OCI-M1 (cell line): ENCODE measurements at places on chromosomes 1 and 21.

GRCh38 chr1:190564117-190564516 lies 86.5 kb upstream of the BRINP3 start:
- no peak for DNase-seq

DNA sequence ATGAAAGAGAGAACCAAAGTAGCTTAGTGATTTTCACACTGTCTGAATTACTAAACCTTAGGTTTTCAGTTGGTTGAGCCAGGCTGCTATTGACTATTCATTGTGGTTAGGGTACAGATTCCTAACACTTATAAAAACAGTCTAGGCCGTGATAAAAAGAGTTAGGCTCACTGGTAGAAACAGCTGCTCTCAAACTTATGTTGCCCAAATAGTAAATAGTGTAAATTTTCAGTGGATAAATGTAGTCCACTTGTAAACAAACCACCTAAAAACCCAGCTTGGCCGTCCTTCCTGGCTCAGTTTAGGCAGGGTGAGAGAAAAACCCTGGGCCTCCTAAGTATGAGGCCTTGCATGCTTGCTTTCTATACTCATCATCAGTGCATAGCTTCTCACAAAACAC lies 34.9 kb downstream of the ARID1A start:
- no peak for DNase-seq

GRCh38 chr1:17427696-17428660 lies 11.5 kb downstream of the RCC2 start:
- DNase-seq: no peak

GRCh38 chr1:227996187-227996950 lies 10.4 kb upstream of the WNT3A start:
- DNase-seq: no peak

DNA sequence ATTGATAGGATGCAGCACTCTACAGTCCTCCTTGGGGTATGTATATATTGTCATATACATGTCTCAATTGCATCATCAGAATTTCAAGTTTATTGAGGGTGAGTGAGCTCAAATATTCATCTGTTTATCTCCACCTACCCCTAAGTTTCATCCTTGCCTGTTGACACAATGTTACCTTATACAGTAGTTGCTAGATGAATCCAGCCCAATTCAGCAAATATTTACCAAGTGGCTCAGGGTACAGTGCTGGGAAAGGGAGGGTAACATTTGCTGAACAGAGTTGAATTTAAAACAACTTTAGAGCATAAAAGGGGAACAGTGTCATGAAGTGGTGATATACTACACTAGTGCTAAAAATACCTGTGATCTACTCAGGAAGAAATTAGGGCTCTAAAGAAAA lies 14.4 kb downstream of the ELAVL4 start:
- no peak for DNase-seq

- no peak for DNase-seq
These were observed 25.6 kb downstream of the AK2 start for GRCh38 chr1:33010932-33011731.

DNA sequence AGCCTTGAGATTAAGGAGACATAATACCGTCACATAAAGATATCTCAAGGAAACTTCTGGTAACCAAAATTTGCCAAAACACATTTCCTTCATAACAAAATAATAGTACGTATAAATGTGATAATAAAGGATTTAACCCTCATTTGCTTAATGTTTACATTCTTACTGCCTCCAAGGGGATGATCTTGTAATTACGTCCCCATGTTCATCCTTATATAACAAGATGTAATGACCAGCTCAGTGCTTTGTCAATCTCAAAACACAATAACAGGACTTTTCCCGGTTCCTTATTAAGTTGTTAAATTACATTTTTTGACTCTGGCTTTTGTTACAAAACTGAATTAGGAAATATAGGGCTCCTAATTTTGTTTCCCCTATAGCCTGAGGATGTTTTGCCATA lies 41.3 kb upstream of the UHMK1 start:
- no peak for DNase-seq

DNA sequence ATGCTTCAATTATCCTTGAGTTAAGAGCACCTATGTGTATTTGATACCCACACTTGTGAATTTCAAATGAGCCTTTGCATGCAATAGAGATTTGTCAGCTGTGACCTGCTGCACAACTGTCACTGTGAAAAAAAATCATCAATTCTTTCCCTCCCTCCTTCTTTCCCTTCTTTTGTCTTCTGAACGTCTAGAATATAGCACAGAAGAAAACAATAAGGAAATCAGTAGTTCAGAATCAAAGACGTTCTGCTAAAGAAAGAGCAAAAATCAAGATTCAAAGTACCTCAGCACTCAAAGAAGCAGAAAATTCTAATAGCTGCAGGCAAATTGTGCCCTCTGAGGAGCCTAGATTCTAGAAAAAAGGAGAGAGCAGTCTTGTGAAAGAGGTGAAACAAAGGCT lies 1.7 kb upstream of the FMN2 start:
- no peak for DNase-seq

DNA sequence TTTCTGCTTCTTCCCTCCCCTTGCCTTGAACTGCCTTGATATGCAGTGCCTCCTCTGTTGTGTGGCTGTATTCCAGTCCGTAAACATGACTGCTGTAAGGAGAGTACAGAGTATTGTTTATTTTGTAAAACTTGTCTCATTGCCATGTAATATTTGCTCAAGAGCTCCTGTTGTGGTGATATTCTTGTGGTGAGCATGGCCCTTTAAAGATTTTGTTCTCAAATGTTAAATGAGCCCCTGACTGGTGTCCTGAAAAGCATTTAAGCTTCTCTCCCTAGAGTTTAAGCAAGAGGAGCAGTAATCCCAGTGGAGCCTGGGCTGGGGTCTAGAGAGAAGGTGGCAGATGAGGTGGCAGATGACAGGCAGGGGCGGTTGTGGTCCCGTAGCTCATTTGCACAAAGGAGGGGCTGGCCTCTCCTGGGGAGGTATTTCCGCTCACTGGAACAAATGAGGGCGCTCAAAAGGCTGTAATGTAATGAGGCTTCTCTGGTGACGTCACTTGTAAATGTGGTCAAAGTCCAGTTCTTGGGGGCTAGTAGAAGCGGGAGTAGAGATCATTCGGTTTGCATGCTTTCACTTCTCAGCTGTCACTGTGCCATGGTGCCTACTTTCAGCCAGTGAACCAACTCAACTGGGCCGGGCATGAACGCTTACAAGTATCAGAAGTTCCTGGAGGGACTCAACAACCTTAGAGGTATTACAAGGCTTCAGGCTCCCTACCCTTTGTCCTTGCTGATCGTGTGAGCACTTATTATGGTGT lies 46.0 kb upstream of the MACF1 start:
- DNase-seq: no peak

DNA sequence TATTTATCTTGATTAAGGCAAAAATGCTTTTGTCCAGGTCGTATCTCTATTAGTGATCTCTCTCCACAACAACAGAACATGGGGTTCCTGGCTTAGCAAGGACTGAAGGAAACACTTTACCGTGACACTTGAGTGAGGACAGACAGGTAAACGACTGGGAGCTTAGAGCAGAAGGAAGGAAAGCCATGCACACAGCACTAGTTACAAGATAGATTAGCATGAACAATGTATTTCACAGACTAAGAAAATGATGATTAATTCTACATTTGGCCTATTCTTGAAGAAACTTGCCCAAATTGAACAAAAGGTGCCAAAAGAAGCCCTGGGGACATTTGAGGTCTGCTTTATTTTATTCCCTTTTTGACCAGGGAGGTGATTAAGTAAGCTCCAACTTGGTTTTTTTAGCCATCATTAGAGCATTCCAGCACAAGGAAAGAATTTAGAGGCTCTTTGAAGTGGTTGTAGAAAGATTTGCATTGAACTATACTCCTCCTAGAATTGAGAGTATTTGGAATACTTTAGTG lies 248.5 kb downstream of the USP25 start:
- no peak for DNase-seq

DNA sequence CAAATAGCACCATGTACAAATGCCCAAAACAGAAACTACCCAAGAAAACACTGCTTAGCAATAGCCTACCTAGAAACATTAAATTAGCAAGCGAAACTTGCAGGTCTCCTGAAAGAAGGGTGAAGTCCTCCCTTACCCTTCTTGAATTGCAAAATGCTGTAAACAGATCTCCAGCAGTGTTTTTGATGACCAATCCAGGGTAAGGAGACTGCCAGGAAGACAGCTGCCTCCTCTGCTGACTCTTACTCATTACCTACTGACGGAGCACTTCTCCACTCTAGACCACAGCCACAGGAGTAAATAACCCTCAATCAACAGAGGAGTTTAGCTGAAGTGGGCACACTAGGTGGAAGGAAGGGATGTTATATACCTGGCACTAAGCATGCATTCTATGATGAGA lies 32.2 kb upstream of the GADD45A start:
- peak; percentile 5 for DNase-seq

GRCh38 chr1:228139931-228140723 lies at the start of gene GUK1:
GUK1 (plus strand) TSS chr1:228140279; CDS start chr1:228140303, 24 bp downstream.
- DNase-seq: peak; percentile 100

DNA sequence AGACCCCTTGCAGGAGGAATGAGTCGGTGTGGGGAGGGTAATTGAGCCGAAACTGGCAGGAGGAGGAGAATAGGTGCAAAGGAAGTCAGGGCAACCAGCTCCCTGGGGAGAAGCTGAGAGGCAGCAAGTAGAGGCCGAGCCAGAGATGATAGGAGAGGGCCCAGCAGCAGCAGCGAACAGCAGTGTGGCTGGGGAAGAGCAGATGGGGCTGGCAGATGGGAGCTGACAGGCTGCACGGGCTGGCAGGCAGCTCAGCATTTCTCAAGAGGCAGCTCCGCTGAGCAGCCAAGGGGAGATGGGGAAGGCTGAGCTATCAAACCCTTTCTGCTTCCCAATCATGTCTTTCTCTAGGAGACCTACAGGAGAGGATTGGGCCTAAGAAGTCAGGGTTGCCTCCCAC lies 158.2 kb downstream of the TRIM33 start:
- no peak for DNase-seq

DNA sequence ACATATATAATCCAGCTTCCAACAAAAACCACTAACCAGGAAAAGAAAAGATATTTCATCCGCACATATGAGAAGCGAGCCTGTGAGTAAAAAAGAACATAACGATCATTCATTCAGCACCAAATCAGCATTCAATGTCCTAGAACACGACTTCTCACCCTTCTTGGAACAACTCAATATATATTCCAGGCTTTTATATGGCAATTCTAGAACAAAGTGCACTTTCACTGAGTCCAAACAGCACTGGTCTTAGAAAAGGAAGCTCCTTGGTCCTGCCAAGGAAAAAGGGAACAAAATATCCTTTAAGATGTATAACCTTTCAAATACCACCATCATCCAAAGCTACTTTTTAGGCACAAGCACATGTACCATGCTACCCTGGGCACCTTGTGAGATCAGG lies 44.5 kb downstream of the RPL5 start:
- no peak for DNase-seq

GRCh38 chr1:181173761-181174447 lies 85.4 kb downstream of the IER5 start:
- no peak for DNase-seq

DNA sequence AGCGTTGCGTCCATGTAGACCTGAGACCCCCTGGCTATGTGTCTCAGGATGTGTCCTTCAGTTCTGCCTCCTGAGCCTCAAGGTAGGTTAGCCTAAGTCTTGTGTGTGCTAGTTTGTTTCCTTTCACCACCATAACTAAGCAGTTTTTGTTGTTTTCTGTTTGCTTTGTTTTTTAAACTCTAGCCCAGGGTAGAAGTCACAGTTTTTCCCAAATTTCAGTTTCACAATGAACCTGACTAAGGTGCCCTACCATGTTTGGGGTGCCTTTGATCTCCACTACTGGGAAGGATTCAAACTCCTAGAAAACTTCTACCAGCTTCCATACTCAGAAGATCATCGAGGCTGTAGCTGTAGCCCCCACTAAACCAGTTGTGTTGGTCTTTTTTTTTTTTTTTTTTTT lies 14.8 kb upstream of the SMG7 start:
- DNase-seq: no peak

GRCh38 chr1:223709598-223709997 lies 2.7 kb upstream of the CAPN2 start:
- peak; percentile 53 for DNase-seq

DNA sequence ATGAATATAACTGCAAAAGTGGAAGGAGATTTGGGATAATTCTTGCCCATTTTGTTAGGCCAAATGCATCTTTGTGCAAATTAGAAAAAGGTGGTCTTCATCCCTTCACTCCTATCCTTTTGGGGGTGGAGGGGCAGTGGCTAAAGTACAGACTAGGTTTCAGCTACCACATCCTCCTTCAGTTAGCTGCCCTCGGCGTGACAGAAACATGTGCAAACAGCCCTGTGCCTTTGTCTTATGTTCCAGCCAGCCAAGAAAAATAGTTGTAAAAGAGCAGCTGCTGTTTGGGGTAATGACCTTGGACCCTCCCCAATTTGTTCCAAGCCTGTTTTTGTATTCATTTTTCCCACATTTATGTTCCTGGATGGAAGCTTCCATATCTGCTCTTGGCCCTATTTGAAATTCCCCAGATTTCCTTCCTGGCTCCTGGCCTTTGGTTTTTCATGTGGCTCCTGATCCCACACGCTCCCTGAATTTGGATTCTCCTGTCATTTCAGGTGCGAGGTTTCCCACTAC lies 8.3 kb upstream of the LGALS8 start:
- no peak for DNase-seq

- DNase-seq: no peak
These were observed 13.5 kb downstream of the COL18A1 start for GRCh38 chr21:45418301-45419071.

- DNase-seq: no peak
These were observed 26.0 kb downstream of the SERBP1 start for GRCh38 chr1:67404212-67404620.

DNA sequence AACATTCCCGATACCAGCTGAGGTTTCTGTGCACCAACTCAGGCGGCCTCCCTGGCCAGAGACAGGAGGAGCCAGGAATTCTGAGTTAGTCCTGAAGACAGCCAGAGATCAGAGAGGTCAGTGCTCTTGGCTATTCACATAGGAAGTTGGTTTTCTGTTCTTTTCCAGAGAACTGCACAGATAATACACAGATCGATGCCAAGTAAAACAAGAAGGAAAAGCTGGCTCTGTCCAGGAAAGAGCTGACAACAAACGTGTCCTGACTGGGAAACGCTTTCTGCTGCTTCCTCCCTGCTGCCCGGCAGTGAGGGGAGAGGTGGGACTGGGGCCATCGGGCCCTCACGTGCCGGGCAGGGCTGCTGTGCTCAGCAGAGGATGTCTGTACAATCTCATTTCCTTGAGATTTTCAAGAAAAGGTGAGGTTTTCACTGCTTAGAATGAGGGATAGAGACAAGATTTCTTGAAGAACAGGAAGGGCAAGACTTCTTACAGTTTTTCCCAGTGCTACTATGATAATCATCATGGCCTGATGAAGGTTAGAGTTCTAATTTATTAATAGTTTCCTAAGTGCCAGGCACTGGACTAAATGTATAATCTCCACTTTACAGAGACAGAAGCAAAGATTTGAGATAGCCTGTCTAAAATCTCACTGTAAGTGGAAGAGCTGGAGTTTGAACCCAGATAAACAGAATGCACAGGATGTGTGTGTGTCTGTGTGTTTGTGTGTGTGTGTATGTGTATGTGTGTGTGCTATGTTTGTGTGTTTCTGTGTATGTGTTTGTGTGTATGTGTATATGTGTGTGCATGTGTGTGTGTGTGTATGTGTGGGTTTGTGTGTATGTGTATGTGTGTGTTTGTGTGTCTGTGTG lies 211.0 kb upstream of the RAB4A start:
- no peak for DNase-seq

GRCh38 chr1:48771561-48771960 lies 5.1 kb downstream of the BEND5 start:
- DNase-seq: no peak
